RKO (cell line): ENCODE measurements at places on chromosomes 6 and 20.
A peak's percentile ranks its signal among the peaks of the same experiment; 100 is the strongest.

GRCh38 chr20:34843421-34843820 lies 18.0 kb upstream of the NCOA6 start:
- no peak for DNase-seq

- peak; percentile 10 for DNase-seq
Measured at GRCh38 chr6:145036848-145037567, 698.3 kb downstream of the EPM2A start.

GRCh38 chr20:43829951-43830690 lies 84.5 kb upstream of the TOX2 start:
- no peak for DNase-seq

- DNase-seq, result no peak
Measured at GRCh38 chr6:98343004-98343403, 491.4 kb upstream of the POU3F2 start.

- DNase-seq, result no peak
Measured at GRCh38 chr6:150366118-150366778, 2.6 kb upstream of the IYD start.
